Activated CD8-positive, alpha-beta memory T cell treated with anti-CD3 and anti-CD28 coated beads, Interleukin-2, amount 10 ng/mL, durations not matched to agents 7 days and 5 days (primary cell): ENCODE measurements at places on chromosomes 3 and 15. TPM values are rescaled to one million over a fixed set of nuclear protein-coding genes. Genes with fewer than 3 reads are reported as not detected.

Gene CSPG4
- not detected for total RNA-seq

DNA sequence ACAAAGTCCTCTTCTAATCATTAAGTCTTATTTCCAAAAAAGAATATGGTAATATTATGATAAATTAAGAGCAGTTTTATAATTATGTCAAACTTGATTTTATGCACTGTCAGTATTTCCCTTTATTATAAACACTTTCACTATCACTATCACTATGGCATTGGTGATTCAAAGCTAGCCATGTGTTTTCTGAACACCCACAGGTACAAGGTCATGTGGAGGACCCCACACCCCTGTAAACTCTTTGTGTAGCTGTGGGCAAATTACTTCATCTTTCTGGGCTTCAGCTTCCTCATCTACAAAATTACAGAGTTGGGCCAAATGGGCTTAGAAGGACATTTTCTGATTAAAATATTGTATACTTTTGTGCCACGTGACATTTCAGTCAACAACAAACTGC lies 41.7 kb downstream of the FBXL22 start:
- peaks cover 15% of the 10 kb centered on the region for H3K4me1 ChIP-seq
- H3K27ac ChIP-seq: no peak overlapping the region
- H3K4me3 ChIP-seq: no peak overlapping the region
- peaks cover 50% of the 10 kb centered on the region for H3K36me3 ChIP-seq

DNA sequence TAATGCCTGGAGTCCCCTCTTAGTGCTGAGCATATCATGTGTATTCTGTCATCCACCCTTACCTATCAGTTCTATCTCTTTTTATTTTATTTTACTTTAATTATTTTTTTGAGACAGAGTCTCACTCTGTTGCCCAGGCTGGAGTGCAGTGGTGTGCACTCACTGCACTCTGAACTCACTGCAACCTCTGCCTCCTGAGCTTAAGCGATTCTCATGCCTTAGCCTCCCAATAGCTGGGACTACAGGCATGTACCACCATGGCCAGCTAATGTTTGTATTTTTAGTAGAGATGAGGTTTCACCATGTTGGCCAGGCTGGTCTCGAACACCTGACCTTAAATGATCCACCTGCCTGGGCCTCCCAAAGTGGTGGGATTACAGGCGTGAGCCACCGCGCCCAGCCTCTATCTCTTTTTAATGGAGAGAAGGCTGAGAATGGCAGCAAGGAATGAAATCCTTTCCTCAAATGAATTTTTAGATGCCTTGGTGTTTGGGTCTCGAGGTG lies 11.4 kb downstream of the SACM1L start:
- H3K27ac ChIP-seq: no peak overlapping the region
- DNase-seq: no peak
- H3K27me3 ChIP-seq: no peaks in the 10 kb centered on the region
- peaks cover 30% of the 10 kb centered on the region for H3K36me3 ChIP-seq
- H3K4me1 ChIP-seq: peaks cover 42% of the 10 kb centered on the region

DNA sequence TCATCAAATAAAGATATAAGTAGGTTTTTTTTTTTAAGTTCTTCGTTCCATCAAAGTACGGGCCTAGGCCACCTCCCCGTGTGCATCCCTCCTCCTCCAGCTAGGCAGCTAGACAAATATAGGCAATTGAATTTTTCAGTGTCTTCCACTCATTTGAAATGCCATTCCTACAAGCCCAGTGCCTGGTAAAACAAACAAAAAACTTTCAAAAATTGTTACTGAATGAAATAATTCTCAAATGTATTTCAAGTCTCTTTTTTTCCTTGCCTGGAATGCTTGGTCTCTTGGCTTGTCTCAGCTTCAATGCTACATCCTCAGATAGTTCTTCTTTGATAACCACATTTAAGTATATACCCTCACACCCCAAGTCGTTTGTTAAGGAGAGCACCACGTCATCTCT lies 3.8 kb downstream of the EIF2AK4 start:
- peaks cover 20% of the 10 kb centered on the region for H3K36me3 ChIP-seq
- no peak for DNase-seq
- no peak overlapping the region for H3K4me3 ChIP-seq
- no peak overlapping the region for H3K27ac ChIP-seq
- H3K27me3 ChIP-seq: peaks cover 4% of the 10 kb centered on the region

Gene SH2D7
- 0.28 TPM for total RNA-seq

DNA sequence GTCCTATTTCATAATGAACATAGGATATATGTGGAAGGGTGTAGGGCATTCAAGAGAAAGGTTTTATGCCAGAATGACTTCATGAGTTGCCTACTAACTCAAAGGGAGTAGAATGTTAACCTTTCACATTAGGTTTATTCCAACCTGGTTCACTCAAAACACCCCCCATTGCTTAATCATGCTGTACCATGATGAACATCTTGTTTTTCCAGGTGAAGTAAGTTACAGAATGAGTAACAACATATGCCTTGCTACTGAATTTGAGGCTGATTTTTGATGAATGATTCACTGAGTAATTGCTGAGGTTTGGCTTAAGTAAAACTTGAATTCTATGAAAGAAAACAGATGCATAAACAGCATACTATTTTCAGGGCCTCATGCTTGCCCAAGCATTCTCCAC lies 5.9 kb upstream of the CLDN16 start:
- no peak for DNase-seq
- no peaks in the 10 kb centered on the region for H3K4me1 ChIP-seq
- no peaks in the 10 kb centered on the region for H3K36me3 ChIP-seq
- no peak overlapping the region for H3K27ac ChIP-seq
- peaks cover 2% of the 10 kb centered on the region for H3K27me3 ChIP-seq

Gene LRRK1
- total RNA-seq: 1.2 TPM

DNA sequence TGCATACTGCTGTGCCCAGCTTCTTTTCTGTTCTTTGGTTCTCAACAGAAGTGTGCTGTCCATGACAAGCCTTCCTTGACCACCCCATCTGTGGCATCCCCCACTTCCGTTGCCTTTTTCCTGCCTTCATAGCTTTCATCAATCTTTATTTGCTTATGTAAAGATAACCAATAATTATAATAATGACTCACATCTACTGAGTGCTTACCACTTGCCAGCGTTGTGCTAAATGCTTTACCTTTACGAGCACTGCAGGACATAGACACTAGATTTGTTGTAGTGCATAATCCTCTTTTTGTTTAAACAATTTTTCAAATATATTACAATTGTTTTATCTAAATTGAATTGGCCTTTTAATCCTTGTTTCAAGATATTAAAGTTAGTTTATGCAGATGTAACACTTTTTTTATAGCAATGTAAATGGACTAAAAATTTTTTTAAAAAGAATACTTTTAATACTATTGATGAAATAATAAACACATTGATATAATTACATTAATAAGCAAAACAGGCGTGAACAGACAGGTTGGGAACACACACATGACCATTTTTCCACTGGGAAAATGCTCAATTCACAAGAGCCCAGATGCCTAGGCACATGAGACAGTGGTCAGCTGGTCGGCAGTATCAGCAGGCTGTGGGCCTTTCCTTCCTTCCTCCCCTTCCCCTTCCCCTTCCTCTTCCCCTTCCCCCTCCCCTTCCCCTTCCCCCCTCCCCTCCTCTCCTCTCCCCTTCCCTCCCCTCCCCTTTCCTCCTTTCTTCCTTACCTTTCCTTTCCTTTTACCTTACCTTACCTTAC lies 42.5 kb downstream of the TRAK1 start:
- no peaks in the 10 kb centered on the region for H3K4me1 ChIP-seq
- H3K4me3 ChIP-seq: no peak overlapping the region
- DNase-seq: no peak
- H3K27ac ChIP-seq: no peak overlapping the region
